HEK293T (cell line): ENCODE measurements at places on chromosomes 5 and 9.

GRCh38 chr9:89933578-89933977, 328.8 kb downstream of the GADD45G start:
- DNase-seq = no peak

GRCh38 chr5:123035918-123036390, 571 bp downstream of the PPIC start:
- peak; percentile 59 for DNase-seq

- no peak for DNase-seq
These were observed 158.3 kb upstream of the PITX1 start for GRCh38 chr5:135192351-135192750.

DNA sequence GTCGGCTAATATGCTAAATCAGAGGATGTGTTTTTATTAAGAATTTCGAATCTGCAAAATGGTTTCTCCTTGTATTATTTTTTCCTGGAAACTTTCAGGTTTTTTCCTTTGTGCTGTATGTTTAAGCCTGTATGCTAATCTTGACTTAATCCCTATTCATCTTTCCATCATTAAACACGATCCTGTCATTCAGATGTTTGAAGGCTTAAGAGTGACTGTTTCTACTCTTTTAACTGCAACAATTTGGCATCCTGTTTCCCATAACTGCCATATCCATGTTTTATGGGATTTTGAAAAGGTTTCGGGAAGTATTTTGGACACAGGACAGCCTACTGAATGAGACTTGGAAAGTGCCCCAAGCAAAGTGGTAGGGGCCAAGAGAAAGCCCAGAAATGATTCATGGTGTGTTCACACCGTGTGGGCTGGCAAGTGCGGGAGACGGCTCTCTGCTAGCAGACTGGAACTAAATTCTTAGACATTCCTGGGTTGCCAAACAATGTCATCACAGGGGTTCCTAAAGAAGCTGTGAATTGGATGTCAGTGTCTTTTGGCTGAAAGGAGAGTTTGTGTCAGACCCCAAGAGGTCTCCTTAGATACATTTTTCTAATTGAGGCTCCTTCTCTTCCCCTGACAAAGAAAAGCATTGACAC, 125.4 kb upstream of the ADAMTS16 start:
- no peak for DNase-seq

DNA sequence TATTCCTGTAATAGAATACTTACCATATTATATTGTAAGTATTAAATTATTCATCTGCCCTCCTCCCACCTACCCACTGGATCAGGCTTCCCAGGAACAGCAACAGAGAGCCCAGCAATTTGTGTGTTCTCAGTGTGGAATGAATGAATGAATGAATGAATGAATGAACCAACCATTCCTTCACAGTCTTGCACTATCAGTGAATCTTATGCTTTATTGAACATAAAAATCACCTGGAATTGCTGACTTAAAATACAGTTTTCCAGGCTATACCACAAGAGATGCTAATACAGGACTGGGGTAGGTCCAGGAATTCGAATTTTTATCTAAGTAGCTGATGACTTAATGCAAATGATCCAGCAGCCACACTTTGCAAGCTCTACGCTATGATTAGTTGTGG, 51.6 kb downstream of the DOCK8 start:
- DNase-seq = no peak

DNA sequence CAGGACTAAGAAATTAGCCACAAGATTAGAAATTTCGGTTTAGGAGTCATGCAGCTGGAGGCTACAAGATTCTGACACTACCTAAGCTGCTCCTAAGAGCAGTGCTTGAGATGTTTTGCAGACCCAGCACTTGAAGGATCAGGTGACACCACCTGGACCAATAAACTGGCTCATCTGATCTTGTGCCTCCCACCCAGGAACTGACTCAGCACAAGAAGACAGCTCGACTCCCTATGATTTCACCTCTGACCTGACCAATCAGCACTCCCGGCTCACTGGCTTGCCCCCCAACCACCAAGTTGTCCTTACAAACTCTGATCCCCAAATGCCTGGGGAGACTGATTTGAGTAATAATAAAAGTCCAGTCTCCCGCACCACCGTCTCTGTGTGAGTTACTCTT, 170.4 kb downstream of the TTC39B start:
- no peak for DNase-seq

DNA sequence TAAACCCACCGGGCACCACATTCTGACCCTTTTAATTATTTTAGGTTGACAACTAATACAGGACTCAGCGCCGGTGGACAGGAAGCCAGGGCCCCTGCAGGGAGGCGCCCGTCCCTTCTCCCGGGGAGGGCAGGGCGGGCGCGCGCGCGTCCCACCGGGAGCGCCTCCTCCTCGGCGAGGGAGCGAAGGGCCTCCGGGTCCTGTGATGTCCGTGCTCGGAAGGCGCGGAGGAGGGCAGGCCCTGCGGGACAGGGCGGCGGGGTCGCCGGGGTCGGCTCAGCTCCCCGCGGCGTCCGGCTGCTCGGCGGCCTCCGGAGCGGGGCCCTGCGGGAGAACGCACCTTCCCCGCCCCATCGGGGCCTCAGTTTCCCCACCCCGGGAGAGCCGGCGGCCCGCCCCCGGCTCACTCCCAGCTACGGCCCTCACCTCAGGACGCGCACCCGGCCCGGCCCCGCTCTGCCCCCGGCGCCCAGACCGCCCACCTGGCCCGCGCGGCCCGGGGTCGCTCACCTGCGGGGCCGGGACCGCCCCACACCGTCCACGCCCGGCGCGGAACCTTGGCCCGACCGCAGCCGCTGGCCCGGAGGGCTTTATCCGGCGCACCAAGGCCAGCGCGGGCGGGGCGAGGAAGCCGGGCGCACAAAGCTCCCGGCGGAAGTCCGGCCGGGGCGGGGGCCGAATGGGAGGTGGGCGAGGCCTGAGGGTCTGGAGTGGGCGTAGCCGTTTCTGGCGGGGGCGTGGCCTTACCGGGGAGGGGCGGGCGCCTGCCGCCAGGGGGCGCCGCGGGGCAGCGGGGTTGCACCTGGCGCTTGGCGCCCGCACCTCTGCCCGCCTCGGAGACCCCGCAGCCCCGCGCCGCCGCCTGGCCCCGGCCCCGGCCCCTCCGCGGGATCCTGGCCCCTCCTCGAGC, at the start of the genes EXD3 and NOXA1:
Gene EXD3 (minus strand): TSS at position 559 of the 910 bp plus-strand sequence. CDS start 27,805 bp downstream, outside the sequence.
Gene NOXA1 (plus strand): TSS at position 790 of the 910 bp plus-strand sequence. CDS start 137 bp downstream, outside the sequence.
- peak; percentile 99 for DNase-seq

DNA sequence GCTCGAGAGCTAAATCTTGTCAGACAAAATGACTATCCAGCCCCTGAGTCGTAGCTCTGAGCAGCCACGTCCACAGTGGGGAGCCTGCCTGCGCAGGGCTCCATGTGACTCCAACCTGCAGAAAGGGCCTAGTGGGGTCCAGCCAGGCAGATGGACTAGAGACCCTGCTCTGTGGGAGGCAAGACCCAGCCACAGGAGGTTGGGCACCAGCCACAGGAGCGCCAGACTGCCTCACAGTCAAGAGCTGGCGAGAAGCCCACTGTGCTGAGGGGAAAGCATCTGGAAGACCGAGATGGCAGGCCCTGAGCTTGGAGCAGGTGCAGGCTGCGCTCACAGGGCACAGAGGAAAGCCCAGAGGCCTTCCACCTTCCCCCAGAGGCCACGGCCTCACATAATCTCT, 61.4 kb downstream of the C5orf15 start:
- DNase-seq = no peak

DNA sequence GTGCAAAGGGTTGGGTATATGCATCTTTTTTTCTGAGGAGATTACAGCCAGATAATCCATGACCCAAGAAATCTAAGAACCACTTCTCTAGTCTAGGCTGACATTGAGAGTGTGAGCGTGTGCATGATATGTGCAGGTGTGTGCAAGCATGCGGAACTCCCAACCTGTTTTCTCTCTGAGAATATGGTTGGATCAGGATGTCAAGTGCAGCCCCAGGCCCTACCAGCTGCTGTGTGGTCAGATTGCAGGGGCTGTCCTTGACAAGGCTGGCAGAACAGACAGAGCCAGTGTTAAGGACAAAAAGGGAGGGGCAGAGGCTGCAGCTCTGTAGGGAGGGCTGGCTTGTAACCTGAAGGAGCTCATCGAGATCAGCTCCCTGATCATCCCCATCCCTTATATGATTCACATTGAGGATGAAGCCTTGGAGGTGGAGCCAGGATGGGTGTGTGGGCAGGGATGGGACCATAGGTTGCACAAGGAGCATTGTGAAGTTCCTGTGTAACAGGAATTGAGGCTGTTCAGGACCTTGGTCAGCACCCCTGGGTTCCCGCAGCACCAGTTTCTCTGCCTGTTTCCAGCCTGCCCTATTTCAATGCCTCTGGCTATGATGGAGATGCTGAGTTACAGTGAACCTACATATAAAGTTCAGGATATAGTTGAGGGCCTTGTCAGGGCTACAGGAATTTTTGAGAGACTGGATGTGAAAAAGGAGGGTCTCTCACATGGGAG, 52.6 kb upstream of the ARAP3 start:
- DNase-seq = peak; percentile 71

DNA sequence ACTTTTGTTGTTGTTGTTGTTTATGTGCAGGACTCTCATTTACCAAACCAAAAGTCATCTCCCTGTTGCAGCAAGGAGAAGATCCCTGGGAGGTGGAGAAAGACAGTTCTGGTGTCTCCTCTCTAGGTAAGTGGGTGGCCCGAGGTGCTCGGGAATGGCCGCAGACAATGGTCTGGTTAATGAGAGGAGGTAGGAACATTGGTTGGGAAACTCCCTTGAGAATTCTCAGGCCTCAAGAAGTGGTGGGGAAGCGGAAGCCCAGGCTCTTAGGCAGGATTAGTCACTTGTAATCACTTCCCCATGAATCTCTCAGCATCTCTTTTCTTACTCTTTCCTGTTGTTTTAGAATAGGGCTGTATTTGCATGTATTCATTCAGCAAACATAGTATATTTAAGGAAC, 7.2 kb downstream of the ZNF354B start:
- DNase-seq = no peak

DNA sequence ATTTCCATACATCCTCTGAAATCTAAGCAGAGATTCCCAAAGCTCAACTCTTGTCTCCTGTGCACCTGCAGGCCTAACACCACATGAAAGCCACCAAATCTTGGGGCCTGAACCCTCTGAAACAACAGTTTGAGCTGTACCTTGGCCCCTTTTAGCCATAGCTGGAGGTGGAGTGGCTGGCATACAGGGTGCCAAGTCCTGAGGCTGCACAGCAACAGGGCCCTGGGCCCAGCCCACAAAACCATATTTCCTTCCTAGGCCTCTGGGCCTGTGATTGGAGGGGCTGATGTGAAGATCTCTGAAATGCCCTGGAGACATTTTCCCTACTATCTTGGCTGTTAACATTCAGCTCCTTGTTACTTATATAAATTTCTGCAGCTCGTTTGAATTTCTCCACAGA, 26.5 kb downstream of the DOCK2 start:
- no peak for DNase-seq

GRCh38 chr9:104009826-104010225, 84.3 kb upstream of the SMC2 start:
- DNase-seq = no peak

DNA sequence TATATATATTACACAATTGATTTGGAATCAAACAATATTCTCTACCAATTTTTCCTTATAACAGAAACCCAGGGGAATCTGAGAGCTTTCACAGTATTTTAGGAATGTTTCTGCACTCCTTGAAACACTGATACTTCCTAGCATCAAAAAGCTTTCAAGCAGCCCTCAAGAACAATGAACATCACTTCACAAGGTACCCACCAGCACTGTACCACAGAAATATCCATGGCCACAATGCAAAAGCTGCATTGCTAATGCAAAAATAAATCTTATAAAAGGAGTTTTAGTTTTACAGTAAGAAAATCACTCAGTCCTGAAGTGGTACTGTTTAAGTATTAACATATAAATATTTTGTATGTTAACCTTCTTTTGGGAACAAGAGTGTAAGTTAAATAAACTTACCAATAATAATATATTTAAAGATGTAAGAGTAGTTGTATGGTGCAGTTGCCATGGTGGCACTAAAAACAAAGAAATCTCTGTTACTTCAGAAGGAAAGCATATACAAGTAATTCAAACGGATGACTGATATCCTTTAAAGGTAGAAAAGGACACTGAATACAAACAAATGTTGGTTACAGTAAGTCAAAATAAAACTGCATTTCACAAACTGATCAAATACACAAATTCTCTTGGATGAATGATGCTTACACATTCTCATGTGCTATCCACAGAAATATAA, 8.6 kb downstream of the RAB14 start:
- DNase-seq = no peak

DNA sequence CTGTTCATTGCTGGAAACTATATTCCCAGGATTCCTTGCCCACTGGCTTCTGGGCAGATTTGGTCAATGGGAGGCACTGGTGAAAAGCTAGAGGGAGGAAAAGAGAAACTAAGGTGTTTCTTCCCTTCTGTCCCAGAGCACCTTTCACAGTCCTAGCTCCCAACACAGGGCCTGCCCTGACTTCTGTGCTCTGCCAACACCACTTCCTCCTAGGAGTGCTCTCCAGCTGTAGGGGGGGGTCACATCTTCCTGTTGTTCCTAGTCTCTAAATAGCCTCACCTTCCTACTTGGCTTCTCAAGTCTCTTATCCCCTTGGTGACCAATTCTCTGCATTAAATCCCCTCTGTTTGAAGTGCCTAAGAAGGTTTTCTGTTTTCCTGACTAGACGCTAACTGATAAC, 115.4 kb downstream of the ADRB2 start:
- no peak for DNase-seq

- DNase-seq = no peak
These were observed 76.2 kb upstream of the ZFAND5 start for GRCh38 chr9:72440992-72441847.

DNA sequence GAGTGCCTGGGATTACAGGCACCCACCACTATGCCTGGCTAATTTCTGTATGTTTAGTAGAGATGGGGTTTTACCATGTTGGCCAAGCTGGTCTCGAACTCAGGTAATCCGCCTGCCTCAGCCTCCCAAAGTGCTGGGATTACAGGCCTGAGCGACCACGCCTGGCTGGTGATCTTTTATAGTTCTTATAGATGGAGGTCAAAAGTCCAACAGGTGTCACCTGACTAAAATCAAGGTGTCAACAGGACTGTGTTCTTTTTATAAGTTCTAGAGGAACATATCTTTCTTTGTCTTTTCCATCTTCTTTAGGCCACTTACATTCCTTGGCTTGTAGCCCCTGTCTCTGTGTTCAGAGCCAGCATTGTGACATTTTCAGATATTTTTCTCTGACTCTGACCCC, 155.5 kb upstream of the SLC12A2 start:
- DNase-seq = no peak

DNA sequence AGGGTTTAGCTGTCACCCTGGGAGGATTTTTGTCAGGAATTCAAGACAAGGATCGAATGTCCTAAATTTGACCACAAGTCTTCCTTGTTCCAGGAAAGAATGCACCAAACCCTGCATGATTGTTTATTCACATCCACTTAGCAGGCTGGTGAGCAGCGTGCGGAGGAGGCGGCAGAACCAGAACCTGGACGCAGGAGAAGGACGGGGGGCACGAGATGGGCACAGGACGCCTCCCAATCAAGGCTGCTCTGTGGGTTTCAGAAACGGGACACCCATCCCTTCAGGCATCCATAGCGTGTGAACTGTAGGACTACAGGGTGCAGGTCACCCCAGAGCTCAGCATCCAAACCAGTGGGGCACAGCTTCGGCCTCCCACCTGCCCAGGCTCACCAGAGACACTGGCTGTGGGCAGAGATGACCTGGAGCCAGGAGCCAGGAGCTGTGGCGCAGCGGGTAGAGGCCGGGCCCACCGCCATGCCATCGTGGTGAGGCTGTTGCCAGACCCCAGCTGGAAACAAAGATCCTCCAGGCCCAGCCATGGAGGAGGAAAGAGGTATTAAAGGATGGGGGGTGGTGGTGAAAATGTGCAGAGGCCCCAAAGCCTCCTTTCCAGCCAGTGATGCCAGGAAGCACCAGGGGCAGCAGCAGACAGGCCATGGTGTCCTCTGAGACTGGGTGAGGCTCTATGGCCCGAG, 32.3 kb upstream of the ADAMTS2 start:
- DNase-seq = no peak
